ENCODE measurements at places on chromosomes 5 and 9.

DNA sequence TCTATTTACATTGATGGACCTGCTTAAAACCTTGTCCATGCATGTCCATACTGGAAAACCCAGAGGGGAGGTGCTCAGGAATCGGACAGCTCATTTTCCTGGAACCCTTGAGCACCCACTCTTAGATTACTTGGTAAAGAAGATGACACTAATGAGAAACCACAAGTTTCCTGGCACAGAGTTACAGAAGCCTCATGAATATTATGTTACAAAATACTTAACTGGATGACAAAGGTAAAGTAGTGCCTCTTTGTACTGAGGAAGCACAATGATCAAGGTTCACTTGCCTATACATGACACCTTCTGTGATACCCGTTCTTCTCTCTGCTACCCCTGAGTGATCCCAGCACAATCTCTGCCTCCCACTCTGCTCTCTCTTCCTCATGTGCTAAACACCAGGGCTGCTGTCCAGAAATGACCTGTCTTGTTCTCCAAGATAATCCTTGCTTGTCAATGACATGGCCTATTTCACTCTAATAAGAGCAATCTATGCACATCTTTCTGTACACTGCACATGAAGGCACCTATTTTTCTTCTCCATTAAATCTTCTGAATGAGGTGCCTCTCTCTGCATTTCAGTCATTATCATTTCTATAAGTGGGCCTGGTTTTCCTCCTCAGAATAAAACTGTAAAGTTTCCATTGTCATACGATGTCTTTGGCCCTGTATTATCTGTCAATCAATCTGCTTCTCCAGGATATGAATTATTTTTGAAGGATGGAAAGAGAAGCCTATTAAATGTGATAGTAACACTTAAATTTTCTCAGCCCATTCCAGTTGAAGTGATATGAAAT lies 684.0 kb upstream of the ACO1 start:
- DNase-seq, result no peak

- DNase-seq, result no peak
Observed at GRCh38 chr5:81187885-81188284, 45.2 kb upstream of the CKMT2 start.

- DNase-seq, result no peak
Observed at GRCh38 chr5:1405121-1405520, 40.1 kb downstream of the SLC6A3 start.

DNA sequence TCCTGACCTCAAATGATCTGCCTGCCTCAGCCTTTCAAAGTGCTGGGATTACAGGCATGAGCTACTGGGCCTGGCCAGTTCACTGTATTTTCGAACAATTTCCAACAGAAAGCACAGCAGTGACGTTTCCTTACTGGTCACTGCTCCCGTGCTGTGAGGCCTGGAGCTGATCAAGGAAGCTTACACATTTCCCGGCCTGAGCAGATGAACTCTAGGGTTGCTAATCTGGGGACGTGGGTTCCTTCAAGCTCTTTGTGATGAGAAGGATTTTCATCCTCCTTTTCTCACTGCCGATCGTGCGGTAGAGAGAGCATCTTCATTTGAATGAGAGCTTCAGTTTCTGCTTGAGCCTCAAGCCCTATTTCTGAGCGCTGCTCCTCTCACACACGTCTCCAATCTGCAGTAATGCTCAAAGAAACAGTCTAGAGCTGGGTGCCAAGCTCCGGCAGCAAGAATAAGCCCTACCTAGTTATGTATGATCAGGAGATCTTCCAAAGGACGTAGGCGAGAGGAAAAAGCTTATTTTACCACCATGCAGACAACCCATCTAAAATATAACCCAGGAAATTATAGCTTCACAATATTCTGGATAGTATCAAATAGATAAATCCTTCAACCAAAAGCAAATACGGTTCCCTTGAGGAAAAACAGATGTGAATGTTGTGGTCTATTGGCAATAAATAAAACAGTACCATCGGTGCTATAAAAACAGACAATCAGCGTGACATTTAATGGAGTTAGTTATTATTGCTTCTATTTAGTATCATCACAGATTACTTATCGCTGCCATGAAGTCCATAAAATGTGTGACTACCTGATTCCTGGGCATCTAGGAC lies 7.3 kb upstream of the SPATA24 start:
- no peak for DNase-seq

GRCh38 chr5:178104492-178104891 lies 8.8 kb upstream of the N4BP3 start:
- DNase-seq, result no peak

DNA sequence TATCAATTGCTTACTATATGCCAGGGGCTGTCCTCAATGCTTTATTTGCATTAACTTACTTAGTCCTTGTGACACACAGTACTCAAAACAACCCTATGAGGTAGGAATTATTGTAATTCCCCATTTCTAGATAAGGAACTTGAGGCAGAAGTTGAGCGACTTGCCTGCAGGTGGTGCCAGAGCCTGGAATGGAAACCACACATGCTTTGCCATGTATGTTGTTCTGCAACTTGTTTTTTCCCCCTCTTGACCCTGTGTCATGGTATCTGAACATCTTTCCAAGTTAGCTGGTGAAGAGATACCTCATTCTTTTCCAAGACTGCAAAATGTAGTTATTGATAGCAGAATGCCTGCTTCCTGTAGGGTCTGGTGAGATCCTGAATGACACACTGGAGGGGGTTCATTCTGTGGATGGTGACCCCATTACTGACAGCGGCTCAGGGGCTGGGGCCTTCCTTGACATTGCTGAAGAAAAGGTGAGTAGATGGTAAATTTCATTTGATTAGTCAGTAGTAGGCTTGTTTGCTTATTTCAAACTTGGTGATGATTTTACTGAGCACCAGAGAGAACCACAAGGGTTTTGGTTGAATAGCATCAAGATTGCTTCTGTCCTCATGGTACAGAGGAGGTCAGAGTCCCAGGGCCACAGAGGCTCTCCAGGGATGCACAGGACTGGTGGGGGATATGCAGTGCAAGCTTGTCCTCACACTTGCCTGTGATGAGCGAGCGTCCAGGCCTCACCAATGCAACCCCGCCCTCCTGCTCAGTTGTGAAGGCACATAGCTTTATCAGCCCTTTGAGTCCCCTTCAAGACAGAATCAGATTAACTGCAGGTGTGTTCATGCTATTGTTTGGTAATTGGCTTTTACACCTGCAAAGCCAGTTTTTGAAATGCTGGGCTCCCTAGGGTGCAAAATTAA lies 57.0 kb downstream of the COL15A1 start:
- peak; percentile 63 for DNase-seq

DNA sequence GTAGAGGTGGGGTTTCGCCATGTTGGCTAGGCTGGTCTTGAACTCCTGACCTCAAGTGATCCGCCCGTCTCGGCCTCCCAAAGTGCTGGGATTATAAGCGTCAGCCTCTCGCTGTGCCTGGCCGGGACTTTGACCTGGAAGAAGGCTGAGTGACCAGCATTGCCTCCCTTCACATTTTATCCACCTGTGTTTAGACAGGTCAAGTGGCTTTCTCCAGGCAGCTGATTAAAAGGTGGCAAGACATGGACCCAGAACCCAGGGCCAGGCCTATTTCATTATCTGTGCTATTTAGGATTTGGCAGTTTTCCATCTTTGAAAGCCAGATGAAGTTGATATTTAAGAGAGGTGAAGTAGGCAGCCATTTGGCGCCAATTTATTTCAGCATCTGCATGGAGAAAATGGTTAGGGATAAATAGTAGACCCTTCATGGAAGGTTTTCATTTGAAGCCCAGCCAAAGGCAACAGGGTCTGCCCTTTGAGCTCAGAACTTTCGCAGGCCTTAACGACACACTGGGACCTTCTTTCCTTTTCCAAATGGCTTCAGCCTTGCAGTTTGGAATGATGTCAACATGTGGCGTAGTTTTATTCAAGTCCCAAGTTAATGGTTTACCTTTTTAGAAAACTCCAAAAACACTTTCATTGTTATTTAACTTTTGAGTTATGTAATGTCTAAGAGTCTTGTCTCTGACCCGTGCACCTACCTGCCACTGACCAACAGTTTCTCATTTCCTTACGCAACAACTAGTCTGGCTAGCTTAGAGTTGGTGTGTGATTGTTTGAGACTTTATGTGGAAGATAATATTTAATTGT lies 8.4 kb downstream of the DAPK1 start:
- DNase-seq, result no peak

DNA sequence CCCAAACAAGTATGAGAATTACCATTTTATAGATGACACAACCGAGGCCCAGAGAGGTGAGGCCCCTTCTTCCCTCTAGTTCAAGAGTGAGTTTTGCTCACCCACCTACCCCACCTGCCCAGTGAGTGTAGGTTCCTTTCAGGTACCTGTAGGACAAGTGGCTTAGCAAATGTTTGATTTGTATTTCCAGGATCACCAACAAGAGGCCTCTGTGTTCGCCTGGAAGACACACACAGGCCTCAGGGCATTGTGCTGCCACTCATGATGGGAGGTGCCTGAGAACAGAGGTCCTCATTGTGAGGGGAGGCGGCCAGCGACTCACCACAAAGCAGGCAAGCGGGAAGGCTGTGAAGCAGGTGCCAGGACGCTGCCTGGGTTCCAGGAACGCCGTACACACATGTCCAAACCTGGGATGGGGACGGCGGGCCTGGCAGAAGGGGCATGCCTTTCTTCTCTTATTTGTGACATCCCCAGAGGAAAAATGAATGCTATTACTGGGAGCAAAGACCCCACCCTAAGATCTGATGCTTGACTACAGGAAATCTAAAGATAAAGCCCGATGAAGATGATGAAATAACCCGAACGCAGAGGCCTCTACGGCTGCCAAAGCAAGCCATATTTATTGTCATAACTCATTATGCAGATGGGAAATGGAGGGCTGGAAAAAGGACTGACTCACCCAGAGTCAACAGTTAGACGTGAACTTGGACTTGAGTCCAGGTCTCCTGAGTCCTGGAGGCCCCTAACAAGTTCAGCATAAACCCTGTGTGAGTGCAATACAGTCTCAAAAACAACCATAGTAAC lies 60.2 kb upstream of the SLC25A51 start:
- DNase-seq, result no peak

DNA sequence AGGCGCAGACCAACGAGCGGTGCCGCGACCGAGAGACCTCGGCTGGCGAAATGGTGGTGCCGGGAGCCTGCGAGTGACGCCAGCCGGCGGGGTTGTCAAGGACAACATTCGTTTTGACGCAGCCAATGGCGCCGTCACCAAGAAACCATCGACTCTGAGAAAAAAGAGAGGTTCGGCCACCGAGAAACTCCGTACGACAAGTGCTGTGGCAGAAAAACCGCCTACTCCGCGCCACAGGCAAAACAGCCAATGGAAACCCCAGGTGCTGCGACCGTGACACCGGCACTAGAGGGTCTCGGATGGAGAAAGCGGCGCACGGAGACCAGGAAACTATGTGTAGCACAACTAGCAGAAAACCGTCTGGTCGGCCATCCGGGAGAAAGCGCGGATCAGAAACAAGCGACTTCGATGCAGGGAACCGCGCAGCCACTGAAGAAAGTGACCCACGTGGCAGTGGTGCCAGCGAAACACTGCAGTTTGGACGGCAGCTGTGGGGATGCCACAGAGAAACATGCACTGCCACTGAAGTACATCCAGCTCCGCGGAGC lies 88.8 kb downstream of the ANXA2R start:
- DNase-seq, result no peak

GRCh38 chr5:143395638-143396352 lies 7.7 kb downstream of the NR3C1 start:
- DNase-seq, result no peak

GRCh38 chr5:123746683-123747360 lies 234.8 kb downstream of the CSNK1G3 start:
- no peak for DNase-seq

GRCh38 chr5:164504141-164504772 lies 998.8 kb downstream of the MAT2B start:
- peak; percentile 71 for DNase-seq

GRCh38 chr5:129511291-129511690 lies 51.2 kb downstream of the ADAMTS19 start:
- DNase-seq, result no peak

DNA sequence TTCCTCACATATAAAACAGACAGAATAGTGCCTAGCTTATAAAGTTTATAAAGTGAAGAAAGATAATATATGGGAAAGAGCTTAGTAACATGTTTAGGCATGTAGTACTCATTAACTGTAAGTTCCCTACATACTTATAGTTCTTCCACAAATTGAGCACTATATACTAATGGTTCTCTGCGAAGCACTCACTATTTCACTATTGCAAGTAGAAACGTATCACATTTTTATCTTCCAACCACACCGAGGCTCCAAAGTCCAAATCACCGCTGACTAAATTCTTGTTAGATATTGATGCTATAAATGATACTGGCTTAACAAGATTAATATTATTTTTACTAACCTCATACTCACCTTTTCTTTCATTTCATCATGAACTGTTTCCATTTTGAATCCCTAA lies 61.0 kb downstream of the FBXW11 start:
- no peak for DNase-seq

Data from SW 1271 (cell line).